ENCODE measurements at places on chromosomes 4 and X.

DNA sequence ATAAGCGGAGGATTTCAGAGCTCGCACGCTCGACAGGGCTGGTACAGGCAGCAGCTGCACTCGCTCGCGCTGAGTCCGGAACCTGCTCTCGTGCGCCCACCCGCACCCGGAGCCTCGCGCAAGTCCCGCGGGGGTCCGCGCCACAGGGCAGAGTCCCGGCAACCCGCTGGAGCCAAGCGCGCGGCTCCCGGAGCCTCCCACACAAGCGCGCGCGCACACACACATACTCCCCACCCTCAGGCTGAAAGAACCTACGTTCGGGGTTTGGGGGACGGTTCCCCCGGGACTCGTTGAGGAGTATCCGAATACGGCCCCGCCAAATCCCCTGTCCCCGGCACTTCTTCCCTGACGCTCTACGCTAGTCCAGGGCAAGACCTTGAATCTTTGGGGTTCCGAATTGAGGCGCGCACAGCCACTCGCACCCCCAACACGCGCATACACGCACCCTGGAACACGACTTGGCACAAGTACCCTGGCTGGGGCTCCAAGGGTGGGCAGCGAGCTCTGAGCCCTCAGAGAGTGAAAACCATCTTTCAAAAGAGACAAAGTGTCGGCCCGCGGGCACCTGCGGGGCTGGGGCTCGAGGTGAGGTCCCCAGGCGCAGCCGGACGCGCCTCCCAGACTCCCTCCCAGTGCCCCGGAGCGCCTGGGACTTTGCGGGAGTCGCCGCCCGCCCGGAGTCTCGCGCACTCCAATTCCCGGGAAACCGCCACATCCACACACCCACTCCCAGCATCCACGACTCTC lies 952 bp downstream of the ANOS1 start:
- no peaks in the 10 kb centered on the region for H3K4me1 ChIP-seq
- no peak for DNase-seq
- H3K4me3 ChIP-seq: no peak overlapping the region
- H3K36me3 ChIP-seq: no peaks in the 10 kb centered on the region

DNA sequence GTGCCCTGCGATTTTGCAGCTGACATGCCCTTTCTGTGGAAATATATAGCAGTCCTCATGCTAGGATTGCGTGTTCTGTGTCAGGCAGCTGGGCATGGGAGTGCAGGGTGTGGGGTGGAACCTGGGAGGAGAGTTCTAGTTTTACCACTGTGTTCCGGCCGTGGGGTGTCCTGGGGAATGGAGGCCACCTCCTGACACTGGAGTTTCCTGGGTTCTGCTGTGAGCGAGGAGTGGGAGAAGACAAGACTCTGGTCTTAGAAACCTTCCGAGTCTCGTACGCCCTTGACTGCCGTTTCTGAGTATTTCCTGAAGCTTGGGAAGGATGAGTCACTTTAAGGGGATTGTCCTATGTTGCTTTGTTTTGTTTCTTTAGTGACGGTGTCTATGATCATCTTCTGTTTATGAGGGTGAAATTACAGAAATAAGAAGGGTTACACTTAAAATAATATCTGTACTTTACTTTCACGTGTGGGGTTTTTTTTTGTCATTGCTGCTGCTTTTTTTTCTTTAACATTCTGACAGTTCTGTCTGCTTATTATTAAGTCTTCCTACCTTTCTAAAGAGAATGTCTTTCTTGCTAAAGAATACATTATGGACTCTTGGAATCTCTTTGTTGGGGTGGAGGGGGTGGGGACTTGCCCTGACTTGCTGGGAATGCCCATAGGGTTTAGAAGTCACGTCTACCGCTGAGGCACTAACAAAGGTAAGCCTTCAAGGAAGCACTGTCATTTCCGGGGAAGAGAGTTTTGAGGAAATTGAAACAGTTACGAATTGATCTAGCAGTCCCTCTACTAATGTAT lies 19.1 kb downstream of the CD99 start:
- no peak overlapping the region for H3K4me3 ChIP-seq
- H3K27me3 ChIP-seq: no peaks in the 10 kb centered on the region
- no peaks in the 10 kb centered on the region for H3K36me3 ChIP-seq
- DNase-seq: no peak
- peaks cover 41% of the 10 kb centered on the region for H3K4me1 ChIP-seq

DNA sequence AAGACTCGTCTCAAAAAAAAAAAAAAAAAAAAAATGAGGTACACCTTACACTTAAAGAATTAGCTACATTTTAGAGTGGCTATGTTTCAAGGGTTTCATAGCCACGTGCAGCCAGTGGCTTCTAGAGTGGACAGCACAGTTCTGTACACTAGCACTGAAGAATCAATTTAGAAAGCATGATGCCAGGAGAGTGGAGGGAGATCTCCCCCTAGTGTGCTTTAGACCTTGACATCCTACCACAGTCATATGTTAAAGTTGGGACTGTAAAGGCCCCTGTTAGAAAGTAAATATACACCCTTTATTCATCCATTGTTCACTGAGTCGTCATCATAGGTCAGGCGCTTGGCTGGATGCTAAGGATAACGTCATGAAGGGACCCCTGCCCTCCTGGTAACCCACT lies 179.4 kb downstream of the QDPR start:
- no peak overlapping the region for H3K4me3 ChIP-seq
- H3K4me1 ChIP-seq: no peaks in the 10 kb centered on the region
- H3K27ac ChIP-seq: no peak overlapping the region
- no peak for DNase-seq
- no peaks in the 10 kb centered on the region for H3K27me3 ChIP-seq

- no peaks in the 10 kb centered on the region for H3K36me3 ChIP-seq
- no peak overlapping the region for H3K27ac ChIP-seq
- no peaks in the 10 kb centered on the region for H3K27me3 ChIP-seq
- H3K4me3 ChIP-seq: no peak overlapping the region
- no peak for DNase-seq
- H3K4me1 ChIP-seq: no peaks in the 10 kb centered on the region
These were observed 693.6 kb upstream of the HS3ST1 start for GRCh38 chr4:12122316-12122715.

DNA sequence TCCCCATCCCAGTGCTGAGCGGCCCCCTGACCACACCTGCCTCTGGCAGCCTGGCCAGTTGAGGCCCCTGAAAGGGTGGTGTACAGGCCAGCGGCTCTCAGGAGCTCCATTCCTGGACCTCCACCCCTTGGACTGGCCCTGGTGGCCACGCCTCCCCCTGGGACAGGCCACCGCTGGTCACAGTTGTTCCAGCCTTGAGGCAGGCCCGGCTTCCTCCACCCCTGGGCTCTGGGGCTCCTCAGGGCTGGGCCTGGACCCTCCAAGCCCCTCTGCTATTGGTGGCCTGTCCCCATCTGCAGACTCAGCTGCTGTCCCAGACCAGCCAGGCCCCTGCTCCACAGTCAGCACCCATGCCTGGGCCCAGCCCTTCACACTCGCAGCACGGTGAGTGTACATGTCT lies 93.2 kb upstream of the NKX1-1 start:
- no peaks in the 10 kb centered on the region for H3K27me3 ChIP-seq
- no peak overlapping the region for H3K27ac ChIP-seq
- H3K4me3 ChIP-seq: no peak overlapping the region
- H3K4me1 ChIP-seq: no peaks in the 10 kb centered on the region

DNA sequence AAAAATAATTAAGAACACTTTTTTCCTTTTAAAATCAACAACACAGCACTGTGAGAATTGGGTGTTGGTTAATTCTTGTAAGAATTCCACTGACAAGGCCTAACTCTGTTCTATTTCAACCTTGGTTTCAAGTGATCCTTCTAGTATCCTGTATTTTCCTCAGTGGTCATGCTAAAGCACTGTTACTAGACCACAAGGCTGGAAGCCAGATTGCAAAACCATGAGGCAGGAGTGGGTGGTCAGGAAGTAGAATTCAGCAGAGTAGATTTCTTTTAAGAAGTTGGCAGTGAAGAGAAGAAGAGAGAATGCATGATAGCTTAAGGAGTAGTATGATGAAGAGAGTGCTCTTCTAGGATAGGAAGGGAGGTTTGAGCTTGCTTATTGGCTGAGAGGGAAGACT lies 71.6 kb upstream of the LEF1 start:
- H3K27ac ChIP-seq: no peak overlapping the region
- H3K4me3 ChIP-seq: no peak overlapping the region
- peak; percentile 4 for DNase-seq

- no peaks in the 10 kb centered on the region for H3K27me3 ChIP-seq
- peaks cover 19% of the 10 kb centered on the region for H3K4me1 ChIP-seq
These were observed 59.9 kb upstream of the PDGFRA start for GRCh38 chr4:54169176-54169575.

DNA sequence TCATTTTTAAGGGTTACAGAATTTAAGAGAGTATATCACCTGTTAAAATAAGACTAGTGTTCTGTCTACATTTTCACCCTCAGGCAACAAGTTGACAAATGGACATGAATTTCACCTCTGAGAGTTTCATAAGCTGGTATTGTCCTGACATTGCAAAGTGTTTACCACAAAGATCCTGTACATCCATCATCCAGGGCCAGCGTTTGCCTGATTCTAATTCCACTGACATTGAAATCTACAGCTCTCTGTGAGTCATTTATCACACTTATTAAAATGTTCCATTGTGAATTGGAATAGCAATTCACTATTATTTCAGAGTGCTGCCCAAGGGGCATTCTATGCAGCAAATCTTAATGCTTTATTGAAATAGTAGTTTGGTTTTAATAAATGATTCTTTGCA lies 1499.4 kb upstream of the PCDH7 start:
- no peak overlapping the region for H3K4me3 ChIP-seq
- no peak for DNase-seq
- no peaks in the 10 kb centered on the region for H3K36me3 ChIP-seq
- no peaks in the 10 kb centered on the region for H3K27me3 ChIP-seq

DNA sequence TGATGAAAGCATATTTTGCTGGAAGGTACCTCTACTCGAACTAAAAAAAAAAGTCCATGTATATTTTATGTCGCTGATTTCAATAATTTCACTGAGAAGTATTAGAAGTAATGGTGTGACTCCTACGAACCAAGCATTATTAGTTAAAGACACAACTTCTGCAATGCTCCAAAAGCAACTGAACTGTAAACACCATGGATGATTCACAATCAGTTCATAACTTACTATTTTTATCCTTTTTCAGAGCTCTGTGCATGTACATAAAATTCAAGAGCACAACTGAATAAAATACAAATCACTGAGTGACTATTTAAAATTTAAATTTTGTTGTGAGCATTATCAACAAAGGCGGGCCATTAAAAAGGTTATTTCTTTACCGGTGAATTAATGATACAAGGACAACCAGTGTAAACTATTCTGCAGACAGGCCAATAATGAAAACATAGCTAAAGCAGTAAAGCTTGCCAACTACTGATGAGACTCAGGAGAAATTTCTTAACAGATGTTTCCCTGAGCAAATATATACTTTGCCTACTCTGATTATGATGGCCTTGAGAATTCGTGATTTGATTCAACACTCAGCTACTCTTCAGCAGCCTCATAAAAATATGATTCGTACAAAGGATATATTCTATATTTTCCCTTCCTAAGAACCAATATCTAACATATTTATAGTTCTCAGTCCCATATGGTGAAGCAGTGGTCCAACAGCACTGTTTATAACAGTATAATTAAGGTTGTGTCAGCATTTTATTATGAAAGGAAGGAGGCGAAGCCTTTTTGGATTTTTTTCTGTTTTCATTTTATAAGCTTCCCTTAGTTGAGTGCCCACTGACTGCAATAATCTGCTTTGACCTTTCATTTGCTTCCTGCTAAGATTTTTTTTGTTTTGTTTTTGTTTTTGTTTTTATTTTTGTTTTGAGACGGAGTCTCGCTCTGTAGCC lies 62.8 kb upstream of the NEIL3 start:
- no peak for DNase-seq
- H3K4me1 ChIP-seq: no peaks in the 10 kb centered on the region
- no peaks in the 10 kb centered on the region for H3K27me3 ChIP-seq
- H3K36me3 ChIP-seq: no peaks in the 10 kb centered on the region
- no peak overlapping the region for H3K27ac ChIP-seq
- no peak overlapping the region for H3K4me3 ChIP-seq

DNA sequence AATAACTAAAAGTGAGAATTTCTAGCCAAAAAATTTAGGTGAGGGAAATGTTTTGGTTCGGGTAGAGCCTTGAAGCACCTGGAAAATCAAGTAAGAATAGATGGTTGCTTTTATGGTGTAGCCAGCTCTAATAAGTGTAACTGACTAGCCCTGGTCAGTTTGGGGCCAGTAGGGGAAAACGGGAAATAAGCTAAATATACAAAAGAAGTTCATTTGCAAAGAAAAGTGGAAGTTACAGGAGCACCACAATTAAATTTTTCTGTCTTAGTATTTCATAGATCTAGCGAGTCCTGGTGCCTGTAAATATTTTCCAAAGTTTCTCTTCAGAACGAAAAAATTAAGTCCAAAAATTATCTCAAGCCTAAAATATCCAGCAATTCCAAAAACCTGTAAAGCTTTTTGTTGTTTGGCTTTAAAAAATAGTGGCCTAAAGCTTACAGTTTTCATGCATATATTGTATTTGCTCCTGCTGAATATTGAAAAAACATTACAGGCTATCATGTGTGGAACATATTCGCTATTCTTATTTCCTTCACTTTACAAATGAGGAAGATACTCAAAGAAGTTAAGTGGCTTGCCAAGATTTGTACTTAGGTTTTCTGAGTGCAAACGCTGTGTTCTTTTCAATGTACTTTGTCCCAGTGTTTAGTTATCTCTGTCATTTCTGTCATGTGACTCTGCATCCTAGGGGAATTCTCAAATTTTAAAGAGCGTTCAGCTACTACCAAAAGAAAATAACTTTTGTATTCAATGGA lies 7.3 kb upstream of the PTPN13 start:
- H3K27me3 ChIP-seq: no peaks in the 10 kb centered on the region
- H3K36me3 ChIP-seq: no peaks in the 10 kb centered on the region
- no peak overlapping the region for H3K4me3 ChIP-seq
- H3K27ac ChIP-seq: no peak overlapping the region
- no peak for DNase-seq
- peaks cover 13% of the 10 kb centered on the region for H3K4me1 ChIP-seq

DNA sequence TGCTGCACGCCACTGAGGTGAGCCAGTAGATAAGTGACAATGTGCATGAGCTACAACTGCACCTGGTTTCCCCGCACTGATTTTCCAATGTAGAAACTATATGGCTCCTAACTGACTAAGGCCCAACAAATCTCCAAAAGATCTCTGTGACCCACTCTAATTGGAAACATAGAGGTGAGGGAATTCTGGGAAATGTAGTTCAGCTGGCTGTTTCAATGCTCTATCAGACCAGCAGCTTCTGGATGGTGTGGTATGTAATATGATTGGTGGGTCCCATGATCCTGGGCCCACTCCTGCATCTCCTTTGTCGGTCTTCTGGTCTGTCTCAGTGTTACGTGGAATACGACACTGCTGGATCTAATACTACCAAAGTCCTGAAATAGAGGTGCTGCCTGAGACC lies 18.6 kb downstream of the CCDC160 start:
- DNase-seq: no peak
- H3K4me1 ChIP-seq: peaks cover 6% of the 10 kb centered on the region
- H3K36me3 ChIP-seq: no peaks in the 10 kb centered on the region
- no peak overlapping the region for H3K27ac ChIP-seq
- H3K27me3 ChIP-seq: no peaks in the 10 kb centered on the region
- H3K4me3 ChIP-seq: no peak overlapping the region
